Stimulated activated CD8-positive, alpha-beta memory T cell treated with anti-CD3 and anti-CD28 coated beads, Interleukin-7, amount 100 ng/mL, for 4 hours (primary cell): ENCODE measurements at places on chromosomes 3 and 15.

DNA sequence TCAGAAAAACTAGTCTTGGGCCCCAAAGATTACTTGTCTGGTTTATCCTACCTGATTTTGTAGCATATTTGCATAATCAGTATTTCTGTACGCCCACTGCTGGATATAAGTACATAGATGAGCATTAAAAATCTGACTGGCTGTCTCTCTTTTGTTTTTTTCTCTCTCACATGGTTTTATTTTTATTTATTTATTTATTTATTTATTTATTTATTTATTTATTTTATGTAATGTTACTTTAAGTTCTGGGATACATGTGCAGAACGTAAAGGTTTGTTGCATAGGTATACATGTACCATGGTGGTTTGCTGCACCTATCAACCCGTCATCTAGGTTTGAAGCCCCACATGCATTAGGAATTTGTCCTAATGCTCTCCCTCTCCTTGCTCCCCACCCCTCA lies 31.9 kb downstream of the C2CD4B start:
- no peak for DNase-seq

GRCh38 chr3:13470894-13471574 lies 9.1 kb upstream of the HDAC11 start:
- no peak for DNase-seq

GRCh38 chr3:189121092-189121491 lies 50.7 kb upstream of the TPRG1 start:
- no peak for DNase-seq

- no peak for DNase-seq
Observed at GRCh38 chr3:5275529-5275928, 88.0 kb downstream of the EDEM1 start.
